ENCODE measurements at places on chromosomes 11 and 22.

GRCh38 chr11:5690736-5691135 is 1.1 kb downstream of the TRIM22 start:
- no peak for DNase-seq

DNA sequence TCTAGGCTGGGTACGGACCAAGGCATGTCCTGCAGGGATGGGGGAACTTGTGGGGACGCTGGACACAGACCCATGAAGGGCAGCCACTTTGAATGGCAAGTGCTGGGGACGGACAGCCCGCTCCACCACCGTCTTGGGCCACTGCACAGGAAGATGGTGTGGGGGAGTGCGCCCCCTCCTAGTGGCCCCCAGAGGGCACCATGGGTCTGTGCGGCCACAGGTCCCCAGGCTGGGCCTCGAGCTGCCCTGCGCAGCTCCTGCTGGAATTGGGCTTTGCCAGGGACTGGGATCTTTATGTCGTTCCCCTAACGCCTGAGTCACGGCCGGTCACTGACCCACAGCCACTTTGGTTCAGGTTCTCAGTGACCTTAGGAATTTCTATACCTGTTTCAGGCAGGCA is 44.4 kb downstream of the NAT10 start:
- no peak for DNase-seq

DNA sequence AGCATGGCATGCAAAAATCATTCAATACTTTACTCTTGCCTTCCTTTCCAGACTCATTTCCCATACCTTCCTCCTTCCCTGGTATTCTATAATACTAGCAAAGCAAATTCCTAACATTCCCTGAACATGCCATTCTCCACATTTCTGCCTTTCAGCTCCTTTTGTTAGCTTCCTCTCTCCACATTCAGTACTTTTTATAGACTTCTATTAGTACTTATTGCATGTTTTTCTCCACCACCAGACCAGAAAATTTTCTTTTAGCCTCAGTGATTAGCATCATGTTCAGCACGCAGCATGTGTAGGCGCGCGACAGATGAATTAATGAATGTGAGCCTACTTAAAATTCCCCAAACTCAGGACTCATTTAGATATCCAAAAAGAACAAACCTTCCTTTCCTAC is 935.3 kb downstream of the DLG2 start:
- no peak for DNase-seq

GRCh38 chr11:83191986-83192385 is 1.5 kb upstream of the ANKRD42 start:
- no peak for DNase-seq

DNA sequence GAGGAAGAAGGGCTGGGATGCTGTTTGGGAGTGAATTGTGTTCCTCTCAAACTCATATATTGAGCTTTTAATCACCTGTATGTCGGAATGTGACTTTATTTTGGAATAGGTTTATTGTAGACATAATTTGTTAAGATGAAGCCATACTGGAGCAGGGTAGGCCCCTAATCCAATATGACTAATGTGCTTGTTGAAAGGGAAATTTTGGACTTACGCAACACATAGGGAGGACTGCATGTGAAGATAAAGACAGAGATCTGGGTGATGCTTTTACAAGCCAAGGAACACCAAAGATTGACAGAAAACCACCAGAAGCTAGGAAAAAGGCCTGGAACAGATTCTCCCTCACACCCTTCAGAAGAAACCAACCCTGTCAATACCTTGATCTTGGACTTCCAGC is 43.2 kb upstream of the OVCH2 start:
- DNase-seq = no peak

DNA sequence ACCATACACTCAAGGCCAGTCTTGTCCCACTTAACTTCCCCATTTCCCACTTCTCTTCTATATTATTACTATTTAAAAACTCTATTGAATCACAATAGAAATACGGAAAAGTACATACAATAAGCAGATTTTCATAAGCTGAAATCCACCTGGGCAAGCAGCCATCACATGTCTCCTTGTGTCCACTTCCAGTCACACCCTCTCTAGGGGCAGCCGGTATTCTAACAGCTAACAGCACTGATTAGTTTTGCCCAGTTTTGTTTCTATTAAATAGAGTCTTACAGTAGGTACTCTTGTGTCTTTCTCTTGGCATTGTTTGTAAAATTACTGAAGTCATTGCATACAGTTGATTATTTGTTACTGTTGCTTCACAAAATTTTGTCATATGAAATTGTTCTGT is 37.8 kb downstream of the PPP6R3 start:
- DNase-seq = no peak

- DNase-seq = no peak
Observed at GRCh38 chr11:125960771-125961170, 14.9 kb downstream of the VSIG10L2 start.

GRCh38 chr22:26757496-26757895 is 100.1 kb downstream of the MIAT start:
- DNase-seq = no peak

DNA sequence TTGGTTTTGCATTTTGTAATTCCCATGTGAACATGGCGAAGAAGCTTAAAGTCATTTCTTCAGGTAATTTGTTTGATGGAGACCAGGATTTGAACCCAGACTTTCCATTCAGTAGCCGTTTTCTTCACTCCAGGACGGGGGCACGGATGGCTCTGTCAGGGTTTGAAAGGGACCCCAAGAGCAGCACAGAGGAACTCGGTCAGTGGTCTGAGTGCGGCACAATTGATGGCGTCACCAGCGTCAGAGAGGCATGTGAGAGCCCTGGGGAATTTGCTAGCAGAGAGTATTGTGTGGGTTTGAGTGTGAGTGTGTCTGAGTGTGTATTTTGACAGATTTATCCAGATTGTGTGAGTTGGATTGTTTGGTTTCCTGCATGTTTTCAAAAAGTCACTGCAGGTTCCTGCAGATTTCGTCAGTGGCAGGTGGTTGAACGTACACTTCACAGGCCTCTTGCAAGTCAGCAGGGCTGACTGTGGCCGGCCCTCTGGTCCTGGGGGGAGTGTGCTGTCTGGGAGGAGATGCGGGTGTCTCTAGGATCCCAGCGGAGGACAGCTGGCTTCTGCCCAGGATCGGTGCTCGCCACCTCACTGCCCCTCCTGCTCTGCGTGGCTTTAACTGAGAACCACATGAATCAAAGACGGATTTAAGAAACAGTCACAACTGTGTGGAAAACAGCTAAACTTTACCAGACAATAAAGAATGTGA is 199.3 kb downstream of the TBC1D22A start:
- DNase-seq = no peak

- no peak for DNase-seq
Observed at GRCh38 chr11:94283678-94284077, 20.7 kb upstream of the IZUMO1R start.

DNA sequence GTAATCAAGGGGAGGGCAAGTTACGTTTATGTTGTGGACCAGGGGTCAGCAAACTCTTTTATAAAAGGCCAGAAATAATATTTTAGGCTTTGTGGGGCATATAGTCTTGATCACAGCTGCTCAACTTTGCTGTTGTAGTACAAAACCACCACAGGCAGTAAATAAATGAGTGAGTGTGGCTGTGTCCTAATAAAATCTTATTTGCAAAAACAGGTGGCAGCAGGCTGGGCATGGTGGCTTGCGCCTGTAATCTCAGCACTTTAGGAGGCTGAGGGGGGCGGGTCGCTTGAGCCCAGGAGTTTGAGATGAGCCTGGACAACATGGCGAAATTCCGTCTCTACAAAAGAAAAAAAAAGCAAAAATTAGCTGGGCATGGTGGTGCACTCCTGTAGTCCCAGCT is 57.9 kb upstream of the NUP160 start:
- no peak for DNase-seq

GRCh38 chr11:109424901-109425300 is 2.9 kb downstream of the C11orf87 start:
- DNase-seq = no peak

DNA sequence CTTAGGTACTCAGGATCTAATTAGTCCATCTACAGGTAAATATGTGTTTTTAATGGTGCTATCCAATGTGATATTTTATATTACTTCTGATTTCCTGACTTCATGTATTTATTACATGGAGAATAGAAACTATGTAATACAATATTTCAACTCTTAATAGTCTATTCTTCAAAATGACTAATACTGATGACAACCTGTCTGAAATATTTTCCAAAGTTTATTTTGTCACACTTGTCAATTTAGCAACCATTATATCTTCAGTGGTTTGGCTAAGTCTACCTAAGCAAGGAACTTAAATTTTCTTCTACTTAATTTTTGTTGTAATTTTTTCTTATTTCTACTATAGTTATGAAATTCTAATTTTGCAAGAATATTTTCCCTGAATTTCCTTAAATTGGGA is 55.0 kb upstream of the CNTN5 start:
- no peak for DNase-seq

- no peak for DNase-seq
Observed at GRCh38 chr11:1908618-1909017, 10.9 kb upstream of the TNNT3 start.

DNA sequence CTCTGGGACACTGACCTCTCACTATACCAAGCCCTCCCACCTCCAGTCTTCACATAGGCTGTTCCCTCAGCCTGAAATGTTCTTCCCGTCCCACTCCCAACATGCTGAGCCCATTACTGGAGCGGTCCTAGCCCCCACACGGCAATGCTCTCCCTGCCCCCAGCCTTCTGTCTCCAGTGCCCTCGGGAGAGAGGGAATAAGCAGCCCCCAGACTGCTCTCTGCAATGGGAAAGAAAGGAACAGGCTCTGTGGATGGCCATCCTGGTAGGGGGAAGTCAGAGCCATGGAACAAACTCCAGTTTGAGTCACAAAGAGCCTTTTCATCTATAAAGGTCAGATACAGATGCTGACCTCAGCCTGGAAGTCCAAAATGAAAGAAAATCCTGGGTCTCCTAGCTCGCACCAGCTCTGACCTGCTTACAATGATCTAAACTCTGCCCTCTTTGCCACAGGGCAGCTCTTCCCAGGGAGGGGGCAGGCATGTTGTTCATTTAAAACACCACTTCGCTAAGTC is 62.6 kb downstream of the FLRT1 start:
- no peak for DNase-seq

All from GM12892 (cell line).